ENCODE measurements at places on chromosomes 16 and 17. TPM values are rescaled to one million over a fixed set of nuclear protein-coding genes. Genes with fewer than 3 reads are reported as not detected.

The SCIMP gene
- not detected for total RNA-seq

The PPP1R1B gene
- 0.17 TPM for total RNA-seq

The C17orf107 gene
- total RNA-seq: 4.4 TPM

The CHMP1A gene
- 99.1 TPM for total RNA-seq

The CHRNE gene
- total RNA-seq: not detected

The BICDL2 gene
- 1.9 TPM for total RNA-seq

The LPCAT2 gene
- total RNA-seq: 173 TPM

The DDX19B gene
- 27.3 TPM for total RNA-seq

The ABCA9 gene
- total RNA-seq: 1.8 TPM

The PRAC2 gene
- not detected for total RNA-seq

The SCNN1B gene
- total RNA-seq: 0.59 TPM

The CTF1 gene
- total RNA-seq: 2.1 TPM

The BAIAP3 gene
- total RNA-seq: 1.3 TPM

The SLX4 gene
- 8.1 TPM for total RNA-seq

The SLC16A11 gene
- not detected for total RNA-seq

The OTOP2 gene
- 0.28 TPM for total RNA-seq

The CHST4 gene
- not detected for total RNA-seq

The SEC14L5 gene
- not detected for total RNA-seq

The AHSP gene
- total RNA-seq: not detected

The SULT1A4 gene
- total RNA-seq: 0.33 TPM

The ARHGAP23 gene
- total RNA-seq: 43.0 TPM

The HOXB4 gene
- total RNA-seq: 0.17 TPM
